ENCODE measurements at places on chromosomes 1 and 21.

DNA sequence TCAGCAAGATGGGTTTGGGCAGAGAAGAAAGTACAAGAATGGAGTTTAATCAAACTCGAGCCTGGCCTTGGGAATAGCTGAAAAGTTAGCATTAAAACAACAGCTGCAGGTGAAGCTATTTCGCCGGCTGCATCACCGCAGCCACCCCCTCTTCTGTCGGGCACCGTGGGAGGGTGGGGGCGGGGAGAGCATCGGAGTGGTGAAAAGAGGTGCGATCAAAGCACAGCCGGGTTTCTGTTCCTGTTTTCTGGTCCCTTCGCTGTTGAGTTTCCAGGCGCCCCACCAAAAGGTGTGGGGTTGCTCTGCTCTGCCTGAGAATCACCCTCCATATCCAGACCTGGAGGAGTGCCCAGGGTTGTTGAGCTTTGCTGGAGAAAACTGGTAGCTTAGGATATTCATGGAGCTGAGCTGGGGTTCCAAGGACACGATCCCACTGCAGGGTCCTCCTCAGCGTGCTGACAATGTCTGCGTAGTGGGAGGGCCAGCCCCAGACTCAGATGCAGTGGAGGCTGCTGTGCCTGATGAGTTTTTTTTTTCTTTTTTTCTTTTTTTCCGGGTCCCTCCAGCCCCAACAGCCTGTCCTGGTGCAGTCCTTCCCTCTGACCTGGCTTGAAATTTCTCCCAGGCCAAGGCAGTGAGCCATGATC is 127.5 kb upstream of the C1orf174 start:
- DNase-seq, result no peak

GRCh38 chr1:80656641-80657040 is 1144.1 kb upstream of the ADGRL2 start:
- no peak for DNase-seq

- no peak for DNase-seq
Measured at GRCh38 chr21:16117331-16117730, 387.5 kb downstream of the USP25 start.

GRCh38 chr1:178650934-178651511 is 74.0 kb upstream of the RALGPS2 start:
- no peak for DNase-seq

DNA sequence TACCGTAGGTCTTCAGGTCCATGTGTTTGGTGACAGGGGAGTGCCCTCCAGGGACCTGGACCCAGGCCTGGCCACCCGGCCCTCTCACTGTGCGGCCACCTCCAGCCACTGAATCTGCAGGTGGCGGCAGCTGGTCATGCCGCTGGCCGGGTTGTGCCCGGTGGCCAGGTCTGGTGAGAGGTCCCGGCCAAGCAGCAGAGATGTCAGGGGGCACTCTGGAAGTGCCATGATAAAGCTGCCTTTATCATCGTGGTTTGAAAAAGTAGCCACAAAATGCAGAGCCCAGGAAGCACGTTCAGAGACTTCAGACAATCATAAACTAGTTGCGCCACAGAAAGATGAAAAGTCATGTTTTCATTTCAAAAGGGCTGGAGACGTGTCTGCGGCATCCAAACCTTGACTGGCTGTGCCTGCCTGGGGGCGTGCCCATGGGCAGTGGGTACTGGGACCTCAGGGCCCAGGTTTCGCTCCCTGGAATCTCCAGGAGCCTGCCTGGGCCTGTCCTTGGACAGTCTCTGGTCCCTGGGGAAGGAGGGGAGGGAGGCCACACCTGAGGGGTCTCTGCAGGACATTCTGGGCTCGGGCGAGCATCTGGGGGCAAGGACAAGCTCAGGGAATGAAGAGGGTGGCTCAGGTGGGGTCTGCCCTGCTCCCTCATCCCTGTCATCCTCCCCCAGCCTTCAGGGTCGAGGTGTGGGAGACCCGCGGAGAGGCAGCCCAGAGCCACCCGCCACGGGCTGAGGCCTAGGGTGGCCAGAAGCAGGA is 44.9 kb downstream of the COL18A1 start:
- no peak for DNase-seq

DNA sequence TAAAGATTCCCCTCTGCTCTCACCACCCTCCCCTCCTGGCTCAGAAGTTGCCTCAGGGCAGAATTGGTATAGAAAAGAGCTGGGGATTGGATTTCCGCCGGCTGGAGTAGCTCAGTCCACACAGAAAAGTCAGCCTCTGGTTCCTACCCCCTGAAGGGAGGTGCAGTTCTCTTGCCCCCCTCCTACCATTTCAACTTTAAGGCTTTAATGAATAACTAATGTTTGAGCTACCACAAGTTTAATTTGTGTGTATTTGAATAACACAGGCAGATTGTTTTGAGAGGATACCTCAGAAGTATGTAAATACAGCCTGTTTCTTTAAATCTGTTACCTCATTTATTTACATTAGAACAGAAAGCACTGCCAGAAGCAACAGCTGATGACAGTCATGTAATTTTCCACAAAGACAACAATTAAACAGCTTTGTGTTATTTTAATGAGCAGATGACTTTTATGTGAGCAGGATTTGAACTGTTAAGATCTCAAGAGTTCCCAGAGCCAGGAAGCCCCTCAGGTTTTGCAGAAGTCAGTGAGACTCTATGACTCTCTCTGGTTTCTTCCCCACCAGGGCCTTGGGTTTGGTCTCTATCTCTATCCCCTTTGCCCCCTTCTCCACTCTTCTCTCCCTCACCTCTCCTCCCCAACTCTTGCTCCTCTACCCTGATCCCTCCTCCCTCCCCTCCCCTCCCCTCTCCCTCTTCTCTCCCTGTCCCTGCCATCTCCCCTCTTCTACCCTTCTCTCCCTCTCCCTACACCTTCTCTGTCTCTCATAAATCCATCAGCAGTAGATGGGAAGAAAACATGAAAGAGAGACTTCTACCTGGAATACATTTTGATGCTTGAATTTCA is 26.3 kb downstream of the DUSP10 start:
- no peak for DNase-seq

DNA sequence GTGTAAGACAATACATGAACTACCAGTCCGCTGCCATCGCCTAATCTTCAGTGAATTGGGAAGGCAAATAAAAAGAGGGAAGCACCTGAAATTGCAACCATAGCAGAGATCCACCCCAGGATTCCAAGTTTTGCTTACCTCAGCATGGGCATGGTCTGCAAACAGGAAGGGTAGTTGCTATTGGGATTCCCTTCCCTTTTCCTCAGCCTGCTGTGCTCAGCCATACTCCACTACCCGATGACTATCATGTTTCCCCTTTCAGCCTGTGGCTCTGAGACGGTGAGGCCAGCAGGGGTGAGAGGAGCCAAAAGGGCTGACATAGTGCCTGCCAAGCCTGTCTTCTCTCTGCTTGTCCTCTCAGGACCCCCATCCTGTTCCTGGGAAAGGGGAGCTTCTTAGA is 64.2 kb downstream of the GPR137B start:
- no peak for DNase-seq

DNA sequence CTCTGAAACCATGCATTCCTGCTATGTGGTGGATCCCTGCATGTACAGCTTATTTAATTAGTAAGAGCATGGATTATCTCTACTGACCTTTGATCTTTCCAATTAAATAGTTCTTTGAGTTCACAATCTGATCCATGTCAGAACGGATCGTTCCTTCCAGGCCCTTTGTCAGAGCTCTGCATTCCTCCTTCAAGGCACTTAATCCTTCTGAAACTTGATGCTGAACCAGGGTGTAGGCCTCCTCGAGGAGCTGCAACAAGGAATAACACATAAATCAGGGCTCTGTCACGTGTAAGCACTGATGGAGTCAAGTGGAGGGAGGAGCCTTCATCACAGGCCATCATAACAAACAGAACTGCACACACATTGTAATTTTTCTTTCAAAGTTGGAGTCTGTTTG is 68.4 kb upstream of the EDEM3 start:
- DNase-seq, result no peak

- no peak for DNase-seq
Measured at GRCh38 chr1:204359474-204360255, at the start of gene PLEKHA6. Gene PLEKHA6 (minus strand): TSS chr1:204359929. CDS start chr1:204273727, 86,202 bp downstream.

DNA sequence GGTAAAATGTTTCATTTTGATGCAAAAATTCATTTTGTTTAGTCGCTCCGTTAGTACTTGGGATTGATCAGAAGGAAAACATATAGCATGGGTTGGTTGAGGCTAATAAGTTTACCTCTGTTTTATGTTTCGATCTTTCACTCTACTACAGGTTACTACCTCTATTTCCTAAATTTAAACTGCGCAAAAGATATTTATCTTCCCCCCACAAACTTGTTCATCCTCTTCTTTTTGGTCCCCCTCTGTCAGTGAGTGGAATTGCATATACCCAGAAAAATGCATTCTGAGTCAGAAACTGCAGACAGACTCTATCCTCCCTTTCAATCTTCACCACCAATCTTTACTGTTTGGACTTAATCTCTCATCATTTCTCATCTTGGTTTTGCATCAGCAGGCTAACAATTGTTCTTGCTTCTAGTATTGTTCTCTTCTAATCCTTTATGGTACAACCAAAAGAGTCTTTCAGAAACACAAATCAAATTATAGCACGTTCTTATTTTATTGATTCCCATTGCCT is 316.0 kb upstream of the ADGRL4 start:
- no peak for DNase-seq

GRCh38 chr1:183836598-183836997 is 31.7 kb downstream of the RGL1 start:
- DNase-seq, result no peak

GRCh38 chr1:149937759-149938158 is 1.1 kb upstream of the MTMR11 start:
- no peak for DNase-seq

GRCh38 chr1:231518485-231519034 is 9.9 kb upstream of the TSNAX start:
- no peak for DNase-seq

DNA sequence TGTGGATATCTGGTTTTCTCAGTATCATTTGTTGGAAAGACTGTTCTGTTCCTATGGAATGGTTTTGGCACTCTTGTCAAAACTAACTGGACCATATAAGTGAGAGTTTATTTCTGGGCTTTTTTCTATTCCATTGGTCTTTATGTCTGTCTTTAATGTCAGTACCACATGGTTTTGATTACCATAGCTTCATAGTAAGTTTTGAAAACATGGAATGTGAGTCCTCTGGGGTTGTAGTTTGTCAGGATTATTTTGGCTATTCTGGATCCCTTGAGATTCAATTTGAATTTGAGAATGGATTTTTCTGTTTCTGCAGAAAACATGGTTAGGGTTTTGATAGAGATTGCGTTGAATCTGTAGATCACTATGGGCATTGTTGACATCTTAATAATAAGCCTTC is 107.9 kb downstream of the ZFYVE9 start:
- no peak for DNase-seq

- DNase-seq, result no peak
Measured at GRCh38 chr1:36782785-36783184, 251.5 kb downstream of the GRIK3 start.

GRCh38 chr1:70383483-70383882 is 27.6 kb upstream of the CTH start:
- no peak for DNase-seq

DNA sequence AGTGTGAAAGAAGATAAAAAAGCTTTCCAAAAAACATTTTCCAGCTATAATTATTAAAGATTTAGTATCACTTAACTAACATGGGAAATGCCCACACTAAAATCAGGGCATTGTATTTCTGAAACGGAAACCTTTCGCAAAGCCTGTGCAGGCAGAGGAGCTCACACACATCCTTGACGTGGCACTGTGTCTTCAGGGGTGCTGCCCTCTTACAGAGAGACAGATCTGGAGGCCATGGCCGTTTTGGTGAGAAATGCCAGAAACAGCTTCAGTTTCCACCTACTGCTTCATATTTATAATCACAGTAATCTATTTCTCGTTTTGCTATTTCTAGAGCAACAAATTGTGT is 26.7 kb downstream of the ATP1B1 start:
- DNase-seq, result no peak

DNA sequence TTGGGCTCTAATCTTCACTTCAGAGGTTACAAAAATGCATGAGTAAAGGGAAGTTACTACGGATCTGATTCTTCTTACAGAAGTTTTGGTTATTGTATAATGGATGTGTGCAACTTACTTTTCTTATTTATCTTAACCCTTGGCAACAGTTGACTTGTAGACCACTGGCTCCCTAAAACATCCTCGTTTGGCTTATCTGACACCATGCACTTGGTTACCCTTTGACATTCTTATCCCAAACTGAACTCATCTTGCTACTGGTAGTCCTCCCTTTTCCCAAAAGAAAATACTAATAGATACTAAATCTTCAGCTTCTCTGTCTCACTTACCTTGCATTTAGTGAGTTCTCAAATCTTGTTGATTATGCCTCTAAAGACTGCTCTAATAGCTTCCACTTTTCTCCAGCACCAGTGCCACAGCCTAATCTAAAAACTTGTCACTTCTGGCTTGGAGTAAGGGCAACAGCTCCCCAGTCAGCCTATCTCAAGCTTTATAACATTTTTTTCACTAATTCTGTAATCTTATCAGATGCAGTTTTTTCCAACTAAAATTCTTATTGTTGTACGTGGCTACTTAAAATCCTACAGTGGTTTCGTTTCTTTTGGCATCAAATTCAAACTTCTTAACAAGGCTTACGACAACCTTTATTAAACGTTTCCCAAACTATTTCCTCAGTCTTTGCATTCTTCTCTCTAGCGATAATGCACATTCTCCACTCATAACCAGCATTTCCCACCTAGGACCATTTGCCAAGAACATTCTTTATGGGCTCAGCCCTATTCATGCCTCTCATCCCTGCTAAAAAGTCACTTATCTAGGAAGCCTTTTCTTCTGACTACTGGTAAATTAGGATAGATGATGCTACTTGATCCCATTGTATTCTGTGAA is 204.2 kb downstream of the KCNT2 start:
- DNase-seq, result no peak

GRCh38 chr1:115142616-115143015 is 53.3 kb upstream of the TSPAN2 start:
- DNase-seq, result no peak

DNA sequence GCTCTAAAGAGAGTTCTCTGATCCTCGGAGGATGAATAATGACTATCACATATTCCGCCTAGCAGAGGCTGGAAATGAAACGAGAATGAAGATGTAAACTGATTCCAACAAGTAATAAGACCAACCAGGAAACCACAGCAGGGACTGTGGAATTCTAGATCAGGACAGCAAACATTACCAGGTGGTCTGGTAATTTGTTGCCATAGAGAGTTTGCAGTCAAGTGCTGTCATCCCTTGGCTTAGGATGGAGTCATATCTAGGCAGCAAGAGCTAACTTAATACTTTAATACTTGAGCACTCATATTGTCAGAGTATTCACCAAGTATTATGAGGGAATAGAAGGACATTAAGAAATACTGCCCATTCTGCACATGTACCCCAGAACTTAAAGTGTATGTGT is 45.1 kb upstream of the MUTYH start:
- no peak for DNase-seq

DNA sequence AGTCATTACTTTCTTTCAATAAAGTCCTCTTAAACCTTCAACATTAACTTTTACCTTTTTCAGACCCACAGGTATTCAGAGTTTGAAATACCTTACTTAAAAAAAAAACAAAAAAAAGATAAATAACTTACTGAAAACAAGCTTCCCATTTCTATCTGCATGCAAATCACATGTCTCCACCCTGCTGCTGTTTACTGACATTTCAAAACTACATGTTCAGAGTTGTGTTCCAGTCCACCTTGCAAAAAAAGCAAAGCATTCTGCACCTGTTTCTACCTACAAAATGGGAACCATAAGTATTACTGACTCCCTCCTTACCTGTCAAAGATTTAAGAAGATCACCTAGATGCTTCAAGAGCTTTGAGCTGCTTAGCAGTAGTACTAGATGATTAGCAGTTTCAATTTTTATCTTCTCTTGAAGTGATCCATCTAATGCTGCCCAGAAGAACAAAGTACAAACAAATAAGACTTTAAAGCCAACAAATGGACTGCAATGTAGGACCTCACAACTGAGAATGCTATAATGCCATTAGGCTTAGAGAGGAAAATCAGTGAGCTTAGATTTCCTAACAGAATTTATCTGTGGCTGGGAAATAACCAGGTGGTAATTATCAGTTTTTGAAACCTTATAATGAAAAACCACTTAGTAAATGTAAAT is 61.2 kb downstream of the ANKRD13C start:
- no peak for DNase-seq
